Uterus (tissue), 4 donors: ENCODE measurements at places on chromosomes 2 and 18. TPM values are rescaled to one million over a fixed set of nuclear protein-coding genes. Genes with fewer than 3 reads are reported as not detected.

DNA sequence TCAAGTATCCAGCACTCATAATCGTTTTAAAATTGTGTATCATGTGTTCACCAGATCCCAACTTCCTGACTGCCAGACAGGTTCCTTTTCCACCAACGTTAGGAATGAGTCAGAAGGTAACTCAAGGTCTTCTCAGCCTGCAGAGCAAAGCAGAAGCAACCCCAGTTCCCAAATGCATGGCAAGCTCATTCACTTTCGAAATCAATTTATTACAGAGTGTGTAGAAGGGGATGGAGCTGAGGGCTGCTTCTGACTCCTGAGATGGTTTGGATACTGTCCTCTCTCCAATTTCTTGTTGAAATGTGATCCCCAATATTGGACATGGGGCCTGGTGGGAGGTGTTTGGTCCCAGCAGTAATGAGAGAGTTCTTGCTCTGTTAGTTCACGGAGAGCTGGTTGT lies 114.5 kb downstream of the PIEZO2 start:
- DNase-seq, result no peak

- no peak for DNase-seq
Measured at GRCh38 chr18:61435064-61435652, 101.9 kb downstream of the CDH20 start.

GRCh38 chr2:11703700-11704099 lies 33.7 kb upstream of the NTSR2 start:
- no peak for DNase-seq

DNA sequence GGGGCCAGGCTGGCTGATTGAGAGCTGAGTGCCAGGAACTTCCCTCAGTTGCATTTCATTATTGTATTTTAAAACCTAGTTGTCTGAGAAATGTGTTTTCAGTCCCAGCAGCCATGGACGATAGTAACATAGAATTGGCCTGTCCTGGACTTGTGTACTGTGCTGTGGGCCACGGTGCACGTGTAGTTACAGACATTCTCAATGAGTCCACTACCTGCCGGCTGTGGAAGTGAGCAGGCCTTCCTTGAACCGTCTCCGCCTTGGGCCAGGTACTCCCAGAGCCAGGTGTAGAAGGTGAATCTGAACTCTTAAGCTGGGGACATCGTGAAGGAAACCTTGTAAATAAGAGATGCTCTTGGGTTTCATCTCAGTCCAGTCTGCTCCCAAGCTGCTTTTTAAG lies 47.0 kb downstream of the UBE2F start:
- no peak for DNase-seq

The LOXL3 gene
- 21.0 TPM for total RNA-seq

The ACTR2 gene
- 147 TPM for total RNA-seq

DNA sequence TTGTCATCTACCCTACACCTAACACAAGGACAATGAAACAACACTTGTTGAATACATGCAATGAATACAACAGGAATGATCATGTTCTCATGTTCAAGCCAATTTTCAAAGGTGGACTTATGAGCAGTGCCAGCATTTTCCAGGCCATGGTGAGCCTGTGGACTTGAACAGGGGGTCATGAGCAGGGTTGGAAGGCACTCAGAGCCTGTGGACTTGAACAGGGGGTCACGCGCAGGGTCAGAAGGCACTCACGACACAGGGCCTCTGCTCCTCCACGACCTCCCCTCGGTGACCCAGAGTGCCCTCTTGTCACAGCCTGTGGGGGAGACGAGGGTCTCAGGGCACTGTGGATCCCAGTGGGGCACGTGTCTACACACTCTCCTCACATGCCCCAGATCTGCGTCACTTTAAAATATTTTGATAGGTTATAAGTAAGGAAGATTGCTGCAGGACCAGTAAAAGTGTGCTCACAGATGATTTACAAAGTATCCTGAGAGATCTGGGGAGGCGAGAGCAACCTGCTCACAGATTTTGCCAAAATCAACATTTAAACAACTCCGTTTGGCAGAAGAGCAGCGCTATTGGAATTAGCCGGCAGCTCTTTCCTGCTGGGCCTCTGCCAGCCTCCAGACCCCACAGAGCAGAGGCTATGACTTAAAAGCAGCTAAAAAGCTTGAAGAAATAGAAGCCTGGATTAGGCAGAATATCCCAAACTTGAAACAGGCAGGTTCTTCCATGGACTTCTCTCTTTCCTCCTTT lies 121.9 kb downstream of the TMEM18 start:
- peak; percentile 52 for DNase-seq

DNA sequence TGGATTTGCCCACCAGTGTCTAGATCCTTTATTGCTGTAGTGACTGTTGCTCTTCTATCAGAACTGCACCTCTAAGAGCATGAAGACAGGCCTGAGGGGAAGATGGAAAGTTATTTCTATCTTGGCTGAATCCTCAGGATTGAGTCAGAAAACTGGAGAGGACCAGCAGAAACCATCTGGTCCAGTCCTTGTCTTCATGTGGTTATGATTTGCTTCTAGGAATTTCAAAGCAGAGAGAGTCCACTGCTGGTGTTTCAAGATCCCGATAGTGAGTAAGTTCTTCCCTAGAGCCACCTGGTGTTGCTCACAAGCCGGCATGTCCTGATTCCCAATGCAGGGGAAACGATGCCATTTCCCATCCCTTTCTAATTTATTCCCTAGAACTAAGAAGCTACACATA lies 84.2 kb downstream of the NCKAP5 start:
- no peak for DNase-seq

- no peak for DNase-seq
Measured at GRCh38 chr18:68837665-68838451, 40.0 kb downstream of the CCDC102B start.

DNA sequence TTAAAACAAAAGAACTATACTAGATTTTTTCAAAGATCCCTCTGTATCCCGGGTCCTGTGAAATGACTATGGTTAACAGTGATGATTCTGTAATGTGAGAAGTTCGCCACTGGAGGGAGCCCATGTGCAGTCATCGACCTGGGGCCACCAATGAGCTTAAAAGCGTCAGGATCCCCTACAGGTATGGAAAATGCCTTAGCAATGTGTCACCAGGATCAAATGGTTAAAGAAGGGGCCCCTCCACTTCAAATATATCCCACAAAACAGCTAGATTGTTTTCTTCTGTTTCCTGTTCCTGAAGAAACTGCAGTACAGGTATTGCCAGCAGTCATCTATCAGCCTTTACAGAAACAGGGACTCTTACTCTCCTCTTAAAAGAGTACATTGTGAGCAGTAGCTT lies 15.3 kb downstream of the CHRNA1 start:
- DNase-seq, result peak; percentile 38

- no peak for DNase-seq
Measured at GRCh38 chr18:62877411-62878221, 162.3 kb downstream of the PHLPP1 start.

DNA sequence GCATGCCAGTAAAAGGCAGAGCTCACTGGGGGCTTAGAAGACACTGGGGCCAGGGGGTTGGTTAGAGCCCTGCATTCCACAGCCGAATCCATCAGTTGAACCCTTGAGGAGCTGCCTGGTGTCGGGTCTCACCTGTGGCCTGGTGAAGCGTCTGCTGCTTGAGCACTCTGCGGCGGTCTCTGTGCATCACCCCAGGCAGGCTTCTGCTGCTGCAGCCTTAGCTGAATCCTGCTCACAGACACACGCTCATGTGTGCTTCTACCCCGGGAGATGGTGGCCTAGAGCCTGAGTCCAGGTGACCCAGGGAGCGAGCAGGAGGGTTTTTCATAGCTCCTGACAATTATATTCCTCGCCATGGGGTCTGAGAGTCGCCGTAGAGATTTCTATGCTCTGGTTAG lies 192.1 kb downstream of the MGAT5 start:
- DNase-seq, result no peak

The KCNS3 gene
- total RNA-seq, result 67.6 TPM

The FRZB gene
- 5.1 TPM for total RNA-seq

GRCh38 chr2:39234754-39235153 lies 9.0 kb downstream of the CDKL4 start:
- no peak for DNase-seq

DNA sequence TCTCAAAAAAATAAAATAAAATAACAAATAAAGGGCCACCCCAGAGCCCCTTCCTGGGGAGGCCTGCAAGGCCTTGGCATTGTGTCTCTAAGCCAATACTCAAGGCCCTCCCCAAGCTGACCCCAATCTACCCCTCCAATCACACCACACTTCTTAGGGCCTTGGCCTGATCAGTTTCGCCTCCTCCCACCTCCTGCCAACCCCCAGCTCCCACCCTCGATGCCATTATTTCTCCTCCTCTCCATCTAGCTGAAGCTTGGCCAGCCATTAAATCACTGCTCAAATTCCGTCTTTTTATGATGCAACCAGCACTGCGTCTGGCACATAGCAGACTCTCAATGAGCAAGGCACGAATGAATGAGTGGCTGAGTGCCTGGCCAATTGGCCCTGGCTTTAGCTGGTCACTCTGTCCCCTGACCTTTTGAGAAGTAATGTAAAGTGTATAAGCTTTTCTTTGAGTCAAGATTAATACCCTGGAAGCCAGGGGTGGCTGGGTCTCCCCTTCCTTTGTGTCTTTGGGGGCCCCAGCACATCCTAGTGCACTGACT lies 55.9 kb downstream of the SMAD7 start:
- no peak for DNase-seq

DNA sequence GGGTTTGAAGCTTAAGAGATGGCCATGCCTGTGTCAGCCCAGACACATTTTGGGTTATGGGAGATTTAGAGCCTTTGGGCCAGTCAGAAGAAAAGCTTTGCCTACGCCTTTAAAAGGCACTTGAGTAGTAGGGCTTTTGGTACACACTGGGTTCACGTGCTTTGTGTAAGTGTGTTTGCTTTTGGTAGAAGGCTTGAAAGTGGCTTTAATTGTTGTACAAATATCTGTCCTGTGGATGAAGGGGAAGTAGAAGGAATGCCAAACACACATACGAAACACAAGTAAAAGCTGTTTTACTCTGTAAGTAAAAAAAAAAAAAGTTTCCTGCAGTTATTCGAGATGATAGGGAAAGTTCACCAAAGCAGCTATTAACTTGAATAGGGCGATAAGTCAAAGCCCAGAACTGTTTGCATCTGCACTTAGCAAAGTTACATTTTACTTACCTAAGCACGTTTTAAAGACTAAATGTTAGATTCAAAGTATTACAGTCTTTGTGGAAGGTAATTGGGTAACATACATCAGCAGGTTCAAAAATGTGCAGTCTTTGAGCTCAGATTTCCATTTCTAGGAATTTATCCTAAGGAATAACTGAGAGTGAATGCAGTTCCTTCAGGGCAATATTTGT lies 75.4 kb downstream of the STK25 start:
- DNase-seq, result no peak

GRCh38 chr18:23311351-23312121 lies 141.6 kb upstream of the RIOK3 start:
- peak; percentile 77 for DNase-seq

- no peak for DNase-seq
Measured at GRCh38 chr18:25167612-25168410, 184.2 kb downstream of the ZNF521 start.

The MYO3B gene
- 0.09 TPM for total RNA-seq

DNA sequence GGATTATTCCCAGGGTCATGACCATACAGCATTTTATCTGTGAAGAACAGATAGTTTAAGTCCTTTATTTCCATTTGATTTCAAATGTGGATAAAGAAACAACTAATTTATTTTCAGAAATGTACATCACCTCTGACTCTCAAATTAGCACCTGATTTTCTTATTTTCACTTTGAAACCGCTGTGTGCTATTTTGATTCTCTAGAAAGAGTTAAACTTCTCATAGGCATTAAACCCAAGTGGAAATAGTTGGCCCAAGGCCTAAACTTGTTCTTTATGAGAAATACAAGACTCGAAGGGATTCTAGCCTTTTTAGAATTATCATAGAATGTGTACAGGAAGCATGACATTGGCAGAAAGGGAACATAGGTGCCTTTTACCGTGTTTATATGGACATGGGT lies 41.5 kb upstream of the LTBP1 start:
- no peak for DNase-seq

DNA sequence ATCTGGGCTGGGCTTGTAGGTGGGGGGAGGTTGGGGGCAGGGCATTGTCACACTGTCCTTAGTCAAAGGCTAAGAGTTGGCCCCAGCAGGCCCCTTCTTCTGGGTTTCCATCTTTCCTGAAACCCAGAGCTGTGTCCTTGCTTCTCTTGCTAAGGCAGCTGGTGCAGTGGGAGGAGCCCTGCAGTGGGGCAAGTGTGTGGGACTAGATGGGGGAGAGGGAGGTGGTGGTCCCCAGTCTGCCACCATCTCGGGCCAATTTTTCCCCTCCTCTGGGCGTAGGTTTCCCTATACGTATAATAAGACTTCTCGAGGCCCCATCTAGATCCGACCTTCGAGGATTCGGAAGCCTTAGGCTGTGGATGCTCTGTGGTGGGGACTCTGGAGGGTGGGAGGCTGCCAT lies 3.5 kb downstream of the KCNF1 start:
- DNase-seq, result no peak

DNA sequence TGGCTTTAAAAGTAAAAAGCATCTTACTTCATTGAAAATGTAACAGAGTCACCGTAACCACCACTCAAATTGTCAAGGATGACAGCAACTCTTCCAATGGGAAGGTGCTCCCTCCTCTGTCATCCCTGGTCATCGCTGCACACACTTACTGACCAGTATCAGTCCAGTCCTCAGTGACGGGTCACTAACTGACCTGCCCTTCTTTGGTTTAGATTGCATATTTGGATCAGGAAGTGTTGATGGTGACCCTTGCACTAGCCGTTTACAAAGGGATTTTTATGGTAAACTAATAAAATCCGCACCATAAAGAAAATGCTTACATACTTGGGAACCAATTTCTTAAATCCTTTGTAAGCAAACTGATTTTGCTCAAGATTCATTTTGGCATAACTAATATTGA lies 141.9 kb upstream of the ACAA2 start:
- no peak for DNase-seq

The CFC1 gene
- total RNA-seq, result 0.62 TPM

GRCh38 chr2:157245846-157246764 lies 11.4 kb upstream of the GALNT5 start:
- DNase-seq, result no peak

- peak; percentile 19 for DNase-seq
Measured at GRCh38 chr2:67895227-67895941, 167.4 kb downstream of the C1D start.

The KIF1A gene
- 12.9 TPM for total RNA-seq

DNA sequence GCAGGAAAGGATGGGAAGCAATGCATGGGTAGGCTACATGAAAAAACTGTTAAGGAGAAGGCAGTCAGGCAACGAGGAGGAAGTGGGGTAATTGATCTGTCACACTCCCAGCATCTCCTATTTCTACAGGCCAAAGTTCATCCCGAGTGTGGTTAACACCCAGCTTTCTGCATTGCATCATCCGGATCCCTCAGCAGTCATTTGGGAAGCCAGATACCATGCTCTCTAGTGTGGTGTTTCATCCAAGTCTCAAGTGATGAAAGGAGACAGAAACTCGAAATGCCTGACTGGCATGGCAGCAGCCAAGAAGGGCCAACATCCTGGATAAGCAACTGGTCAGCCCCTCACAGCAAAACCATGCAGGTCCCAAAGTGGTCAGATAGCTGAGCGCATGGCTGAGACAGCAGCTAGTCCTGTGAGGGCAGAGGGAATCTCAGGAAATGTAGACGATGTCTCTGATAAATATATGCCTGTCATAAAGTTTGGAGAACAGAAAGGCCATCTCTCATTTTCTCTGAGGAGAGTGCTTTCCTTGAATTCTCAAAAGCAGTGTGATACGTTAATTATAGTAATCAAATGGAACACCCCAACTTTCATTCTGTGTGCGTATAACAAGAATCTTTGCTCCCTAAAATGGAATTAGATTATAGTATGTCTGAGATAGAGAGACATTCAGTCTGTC lies 24.8 kb upstream of the HNRNPA3 start:
- no peak for DNase-seq

The STAT1 gene
- 38.5 TPM for total RNA-seq

The AGXT gene
- not detected for total RNA-seq
